ENCODE measurements at places on chromosomes 5 and 9.

GRCh38 chr9:14827805-14828204, 82.4 kb downstream of the FREM1 start:
- DNase-seq, result no peak

- no peak for DNase-seq
Measured at GRCh38 chr9:5402217-5402616, 35.5 kb downstream of the PLGRKT start.

- DNase-seq, result peak; percentile 57
Measured at GRCh38 chr5:88883836-88884607, 1.0 kb upstream of the MEF2C start.

DNA sequence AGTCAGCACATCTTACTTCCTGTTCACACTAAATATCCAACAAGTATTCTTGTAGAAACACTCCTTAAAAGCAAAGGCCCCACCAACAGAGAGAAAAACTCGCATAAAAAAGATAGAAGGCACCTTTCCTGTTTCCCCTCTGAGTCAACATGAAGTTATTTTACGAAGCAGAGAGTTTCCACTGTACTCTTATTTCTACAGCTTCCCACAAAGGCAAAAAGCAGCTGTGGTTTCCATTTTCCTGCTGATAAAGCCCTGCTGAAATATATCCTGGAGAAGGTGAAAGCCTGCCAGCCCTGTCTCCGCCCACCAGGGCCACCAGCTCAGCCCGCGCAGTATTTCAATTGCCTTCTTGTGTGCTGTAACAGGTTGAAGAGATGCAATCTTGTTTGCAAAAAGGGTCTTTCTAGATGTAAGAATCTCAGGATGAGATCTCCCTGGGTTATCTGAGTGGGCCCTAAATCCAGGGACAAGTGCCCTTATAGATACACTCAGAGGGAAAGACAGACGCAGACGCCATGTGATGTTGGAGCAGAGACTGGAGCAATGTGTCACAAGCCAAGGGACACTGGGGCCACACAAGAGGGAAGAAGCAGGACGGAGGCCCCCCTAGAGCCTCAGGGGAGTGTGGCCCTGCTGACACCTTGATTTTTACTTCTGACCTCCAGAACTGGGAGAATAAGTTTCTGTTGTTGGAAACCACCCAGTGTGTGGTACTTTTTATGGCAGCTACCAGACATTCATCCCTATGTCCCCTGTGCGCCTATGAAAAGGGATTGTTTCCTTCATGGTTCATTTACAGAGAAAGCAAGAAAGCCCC, 19.9 kb downstream of the SEMA4D start:
- peak; percentile 78 for DNase-seq

- DNase-seq, result no peak
Measured at GRCh38 chr5:173670130-173670651, 53.7 kb upstream of the BOD1 start.

GRCh38 chr5:54993318-54993717, 7.9 kb upstream of the ESM1 start:
- peak; percentile 11 for DNase-seq

DNA sequence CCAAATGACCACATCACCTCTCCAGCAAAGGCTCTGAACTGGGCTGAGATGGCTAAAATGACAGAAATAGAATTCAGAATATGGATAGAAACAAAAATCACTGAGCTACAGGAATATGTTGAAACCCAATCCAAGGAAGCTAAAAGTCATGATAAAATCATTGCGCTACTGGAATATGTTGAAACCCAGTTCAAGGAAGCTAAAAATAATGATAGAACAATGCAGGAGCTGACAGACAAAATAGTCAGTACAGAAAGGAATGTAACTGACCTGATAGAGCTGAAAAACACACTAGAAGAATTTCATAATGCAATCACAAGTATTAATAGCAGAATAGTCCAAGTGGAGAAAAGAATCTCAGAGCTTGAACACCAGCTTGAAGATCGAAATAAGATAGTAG, 394.9 kb upstream of the GRAMD2B start:
- no peak for DNase-seq

DNA sequence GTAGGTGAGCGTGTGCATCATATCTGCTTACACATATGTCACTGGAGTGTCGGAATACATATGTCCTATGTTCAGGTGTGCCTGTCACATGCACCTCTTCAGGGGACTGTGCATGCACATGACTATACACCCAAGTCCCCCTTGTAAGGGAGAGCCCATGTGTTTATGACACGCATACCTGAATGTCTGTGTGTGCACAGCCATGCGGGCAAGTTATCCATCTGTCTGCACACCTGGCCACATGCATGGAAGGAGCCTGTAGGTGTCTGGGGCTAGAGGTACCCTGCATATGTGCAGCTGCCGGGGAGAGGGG, 622 bp upstream of the RGS14 start:
- DNase-seq, result no peak

GRCh38 chr9:133539991-133540697, 5.6 kb downstream of the ADAMTSL2 start:
- no peak for DNase-seq

GRCh38 chr5:130651440-130651839, 513.6 kb downstream of the HINT1 start:
- no peak for DNase-seq

DNA sequence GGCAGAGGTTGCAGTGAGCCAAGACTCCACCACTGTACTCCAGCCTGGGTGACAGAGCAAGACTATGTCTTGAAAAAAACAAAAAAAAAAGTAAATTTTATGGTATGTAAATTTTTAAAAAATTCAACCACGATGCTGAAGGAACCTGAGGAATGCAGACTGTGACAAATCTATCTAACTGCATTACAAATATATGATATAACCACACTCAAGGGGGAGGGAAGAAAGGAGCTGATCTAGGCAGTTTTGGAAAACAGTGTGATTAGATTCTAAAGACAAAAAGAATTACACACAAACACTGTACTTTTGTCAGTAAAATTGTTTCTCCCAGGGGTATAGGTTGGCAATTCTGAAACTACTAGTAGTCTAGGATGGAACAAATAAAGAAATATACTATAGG, 17.0 kb downstream of the LARS1 start:
- DNase-seq, result peak; percentile 7

- DNase-seq, result peak; percentile 74
Measured at GRCh38 chr9:82124090-82124489, 135.5 kb downstream of the SPATA31D1 start.

DNA sequence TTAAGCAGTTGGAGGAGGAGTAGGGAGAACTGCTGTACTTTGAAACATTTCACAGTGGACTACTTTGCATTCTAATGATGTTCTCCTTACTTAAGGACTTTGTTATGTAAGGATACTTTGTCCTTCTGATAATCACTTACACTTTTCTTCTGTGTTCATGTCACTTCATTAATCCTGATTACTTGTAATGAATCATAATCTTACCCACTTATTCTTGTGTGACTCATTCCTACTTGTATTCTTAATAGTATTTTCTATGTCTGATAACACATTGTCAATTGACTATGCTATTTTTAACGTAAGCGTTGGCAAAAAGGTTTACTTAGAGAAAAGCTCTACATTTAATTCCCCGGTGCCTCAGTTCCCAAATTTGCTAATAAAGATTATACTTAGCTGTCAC, 63.8 kb downstream of the GHR start:
- no peak for DNase-seq

GRCh38 chr5:165175041-165175440, 1669.6 kb downstream of the MAT2B start:
- DNase-seq, result no peak
